Activated CD8-positive, alpha-beta T cell treated with anti-CD3 and anti-CD28 coated beads for 36 hours (primary cell): ENCODE measurements at places on chromosomes 6 and 20. TPM values are rescaled to one million over a fixed set of nuclear protein-coding genes. Genes with fewer than 3 reads are reported as not detected.

The VSTM2L gene
- not detected for total RNA-seq

The SIRPB2 gene
- not detected for total RNA-seq

The SPTLC3 gene
- 0.72 TPM for total RNA-seq

The SPEF1 gene
- not detected for total RNA-seq

The MLN gene
- not detected for total RNA-seq

The HLA-DOA gene
- total RNA-seq: 6.4 TPM

The KIF13A gene
- total RNA-seq: not detected

The RAET1L gene
- not detected for total RNA-seq

The EMILIN3 gene
- total RNA-seq: not detected

DNA sequence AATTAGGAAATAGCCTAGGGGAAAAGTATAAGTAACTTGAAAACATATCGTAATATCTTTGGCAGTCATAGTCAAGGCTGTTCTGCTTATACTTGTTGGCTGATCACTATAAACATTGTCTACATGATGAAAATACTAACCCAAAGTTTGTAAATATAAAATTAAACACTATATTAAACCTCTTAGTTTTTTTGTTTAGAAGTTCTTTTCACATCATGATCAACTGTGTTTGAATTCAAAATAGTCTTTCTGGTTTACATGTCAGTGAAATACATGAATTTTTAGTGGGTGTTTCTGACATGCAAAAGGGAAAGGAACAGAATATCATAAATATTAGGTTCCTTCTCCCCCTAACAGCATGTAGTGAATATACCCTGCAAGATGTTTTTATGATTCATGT is 43.5 kb downstream of the ADGRG6 start:
- no peak for DNase-seq

GRCh38 chr20:32218156-32218900 is 10.6 kb downstream of the POFUT1 start:
- DNase-seq: no peak

GRCh38 chr6:42710316-42710715 is 12.1 kb downstream of the PRPH2 start:
- peak; percentile 16 for DNase-seq

GRCh38 chr6:23389386-23389785 is 736.6 kb upstream of the NRSN1 start:
- DNase-seq: no peak

DNA sequence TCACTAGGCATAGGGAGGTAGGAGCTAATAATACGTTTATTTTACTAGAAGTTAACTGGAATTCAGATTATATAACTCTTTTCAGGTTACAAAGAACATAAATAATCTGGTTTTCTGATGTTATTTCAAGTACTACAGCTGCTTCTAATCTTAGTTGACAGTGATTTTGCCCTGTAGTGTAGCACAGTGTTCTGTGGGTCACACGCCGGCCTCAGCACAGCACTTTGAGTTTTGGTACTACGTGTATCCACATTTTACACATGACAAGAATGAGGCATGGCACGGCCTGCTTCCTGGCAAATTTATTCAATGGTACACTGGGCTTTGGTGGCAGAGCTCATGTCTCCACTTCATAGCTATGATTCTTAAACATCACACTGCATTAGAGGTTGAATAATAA is 1.1 kb downstream of the HFE start:
- DNase-seq: no peak

GRCh38 chr20:50546729-50547314 is 36.6 kb downstream of the PTPN1 start:
- peak; percentile 38 for DNase-seq

- no peak for DNase-seq
Observed at GRCh38 chr20:59813126-59813947, 120.1 kb downstream of the SYCP2 start.

GRCh38 chr6:136510299-136510698 is 39.9 kb downstream of the MAP7 start:
- peak; percentile 48 for DNase-seq

DNA sequence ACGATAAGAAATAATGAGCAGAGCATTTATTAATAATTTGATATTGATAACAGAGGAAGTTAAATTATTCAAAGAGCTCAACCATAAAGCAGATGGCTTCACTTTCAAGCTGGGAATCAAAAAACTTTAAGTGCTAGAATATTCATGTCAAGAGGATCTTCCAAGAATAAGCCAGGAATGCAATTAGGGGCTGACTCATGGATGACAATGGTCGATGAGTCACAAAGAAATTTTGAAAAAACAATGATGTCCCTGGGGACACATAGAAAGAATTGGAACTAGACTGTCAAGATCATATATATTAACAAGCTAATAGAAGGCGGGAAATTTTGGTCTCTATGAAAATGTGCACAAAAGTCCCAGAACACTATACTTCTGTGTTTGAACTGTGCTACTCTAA is 304.1 kb downstream of the LAMA2 start:
- no peak for DNase-seq

- no peak for DNase-seq
Observed at GRCh38 chr6:134346932-134347545, 29.1 kb upstream of the SGK1 start.

DNA sequence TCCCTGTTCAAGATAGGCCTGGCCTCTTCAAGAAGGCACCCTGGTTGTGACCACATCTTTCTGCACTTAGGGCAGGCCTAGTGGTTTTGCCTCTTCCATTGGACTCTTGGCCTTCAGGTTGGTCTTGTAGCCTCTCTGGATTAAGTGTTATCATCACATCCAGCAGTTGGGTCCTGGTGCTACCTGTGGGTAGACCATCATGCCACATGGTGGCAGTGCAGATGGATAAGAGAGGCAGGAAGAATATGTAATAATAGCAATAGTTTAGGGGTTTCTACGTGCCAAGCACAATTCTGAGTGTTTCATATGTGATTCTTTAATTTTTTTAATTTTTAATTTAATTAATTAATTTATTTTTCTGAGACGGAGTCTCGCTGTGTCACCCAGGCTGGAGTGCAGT is 28.5 kb upstream of the SNRPB2 start:
- DNase-seq: peak; percentile 40

DNA sequence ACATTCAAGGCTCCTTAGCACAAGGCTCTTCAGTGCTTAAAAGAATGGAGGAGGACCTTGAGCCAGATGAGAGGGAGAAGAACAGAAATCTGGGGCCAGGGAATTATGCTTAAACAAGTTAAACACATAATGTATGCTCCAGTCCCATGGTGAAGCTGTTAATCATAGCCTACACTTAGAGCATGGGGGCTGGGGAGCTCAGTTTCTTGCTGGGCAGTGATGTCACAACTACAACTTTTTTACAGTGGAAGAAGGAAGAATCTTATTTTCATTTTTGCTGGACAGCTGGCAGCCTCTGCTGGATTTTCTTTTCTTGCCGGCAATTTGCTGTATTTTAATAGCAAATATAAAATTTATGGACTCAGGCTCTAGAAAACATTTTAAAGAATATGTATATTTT is 432.5 kb downstream of the CD109 start:
- no peak for DNase-seq

DNA sequence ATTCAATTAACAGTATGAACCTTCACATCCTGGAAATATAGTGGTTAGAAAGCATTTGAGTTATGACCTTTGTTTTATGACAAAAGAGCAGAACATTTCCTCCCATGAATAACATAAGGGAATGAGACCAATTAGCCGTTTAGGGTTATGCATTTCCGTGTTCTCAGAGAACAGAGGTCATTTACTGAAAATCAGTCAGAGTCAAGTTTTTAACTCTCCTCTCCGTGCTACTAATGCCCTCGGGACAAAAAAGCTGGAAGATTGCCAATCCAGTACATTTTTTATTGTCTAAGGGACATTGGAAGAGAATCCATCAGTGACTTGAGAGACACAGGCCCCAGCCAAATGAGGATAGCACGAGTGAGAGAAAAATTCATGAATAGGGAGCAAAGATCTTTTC is 632.7 kb downstream of the RFPL4B start:
- no peak for DNase-seq

GRCh38 chr6:38283734-38284362 is 355.9 kb downstream of the BTBD9 start:
- peak; percentile 28 for DNase-seq
